ENCODE measurements at places on chromosomes 6 and 20. TPM values are rescaled to one million over a fixed set of nuclear protein-coding genes. Genes with fewer than 3 reads are reported as not detected.

Gene RIMS4
- polyA plus RNA-seq, result 9.0 TPM

Gene SPATS1
- not detected for polyA plus RNA-seq

Gene BAK1
- 19.4 TPM for polyA plus RNA-seq

Gene RAET1L
- not detected for polyA plus RNA-seq

Gene PI3
- polyA plus RNA-seq, result not detected

- no peak for DNase-seq
These were observed 10.3 kb downstream of the RPP21 start for GRCh38 chr6:30355281-30355680.

- peak; percentile 44 for DNase-seq
These were observed 36.4 kb downstream of the HLA-DPB1 start for GRCh38 chr6:33112148-33112547.

DNA sequence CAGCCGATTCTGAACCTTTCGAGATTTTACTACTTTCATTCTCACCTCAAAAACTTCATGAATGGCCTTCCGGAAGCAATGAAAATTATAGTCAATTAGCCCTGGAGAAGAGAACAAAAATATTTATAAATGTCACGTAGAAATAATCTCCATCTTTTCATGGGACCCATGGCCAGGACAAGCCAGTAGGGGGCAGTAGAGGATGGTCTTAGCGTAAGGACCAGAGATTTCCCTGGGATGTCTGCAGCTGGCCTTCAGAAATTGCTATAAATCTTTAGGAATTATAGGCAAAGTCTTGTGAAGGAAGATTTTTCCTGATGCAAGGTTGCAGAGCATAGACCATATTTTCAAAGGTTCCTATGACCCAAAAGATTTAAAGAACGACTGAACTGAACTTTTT lies 15.6 kb upstream of the UBE2J1 start:
- peak; percentile 48 for DNase-seq

DNA sequence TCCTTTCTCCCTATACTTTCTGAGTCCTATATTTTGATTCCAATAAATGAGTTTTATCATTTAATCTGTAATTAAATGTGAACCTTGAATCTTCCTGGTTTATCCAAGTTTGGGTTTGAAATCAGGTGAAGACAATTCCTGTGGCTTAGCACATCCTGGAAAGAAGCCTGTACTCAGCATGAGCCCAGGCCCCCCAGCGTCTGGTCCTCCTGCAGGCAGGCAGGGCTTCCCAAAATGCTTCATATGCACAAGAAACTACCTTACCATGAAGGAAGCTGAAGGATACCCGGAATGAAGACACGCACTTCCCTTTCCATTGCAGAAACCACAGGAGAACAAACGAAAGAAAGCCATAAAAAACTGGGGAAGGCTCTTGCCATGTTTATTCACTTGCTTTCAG lies 157.4 kb upstream of the PDE10A start:
- DNase-seq, result no peak

- no peak for DNase-seq
These were observed 43.0 kb downstream of the NTSR1 start for GRCh38 chr20:62751551-62752150.

GRCh38 chr20:62049342-62050165 lies 16.1 kb downstream of the TAF4 start:
- no peak for DNase-seq

DNA sequence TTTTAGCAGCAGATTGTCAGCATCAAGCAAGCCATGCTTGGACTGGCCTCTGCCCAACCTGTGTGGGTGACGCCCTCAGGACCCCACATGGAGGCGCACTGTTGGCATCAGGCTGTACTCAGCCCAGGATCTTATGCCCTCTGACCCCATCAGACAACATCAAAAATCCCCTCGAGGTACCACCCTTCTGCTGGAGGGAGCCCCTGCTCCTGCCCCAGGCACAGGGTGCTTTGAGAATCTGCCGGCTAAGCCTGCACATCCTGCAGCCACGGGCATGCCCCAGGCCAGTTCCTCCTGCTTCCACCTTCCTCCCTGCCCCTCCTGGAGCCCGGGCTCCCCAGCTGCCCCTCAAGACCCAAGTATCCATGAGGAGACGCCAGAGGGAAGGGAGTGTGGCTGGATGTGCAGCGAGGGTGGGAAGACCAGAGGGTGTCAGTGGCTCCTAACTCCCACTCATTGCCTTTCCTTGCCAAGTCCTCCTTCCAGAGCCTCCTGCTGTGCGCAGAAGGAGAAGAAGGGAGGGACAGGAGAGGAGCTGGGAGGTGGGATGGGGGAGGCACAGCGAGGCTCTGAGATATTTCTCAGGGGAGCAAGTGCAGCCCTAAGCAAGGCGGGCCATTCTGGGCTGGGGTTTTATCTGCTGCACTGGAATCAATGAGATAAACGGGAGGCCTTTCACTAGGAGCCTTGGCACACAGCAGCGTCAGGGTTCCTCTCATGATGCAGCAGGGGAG lies 77.4 kb upstream of the CST7 start:
- DNase-seq, result no peak
